ENCODE measurements at places on chromosomes 3 and 15. TPM values are rescaled to one million over a fixed set of nuclear protein-coding genes. Genes with fewer than 3 reads are reported as not detected.

GRCh38 chr15:22978691-22979237, 1.4 kb downstream of the CYFIP1 start:
- DNase-seq = no peak

- peak; percentile 13 for DNase-seq
These were observed 424 bp downstream of the HAUS2 start for GRCh38 chr15:42549032-42549491.

DNA sequence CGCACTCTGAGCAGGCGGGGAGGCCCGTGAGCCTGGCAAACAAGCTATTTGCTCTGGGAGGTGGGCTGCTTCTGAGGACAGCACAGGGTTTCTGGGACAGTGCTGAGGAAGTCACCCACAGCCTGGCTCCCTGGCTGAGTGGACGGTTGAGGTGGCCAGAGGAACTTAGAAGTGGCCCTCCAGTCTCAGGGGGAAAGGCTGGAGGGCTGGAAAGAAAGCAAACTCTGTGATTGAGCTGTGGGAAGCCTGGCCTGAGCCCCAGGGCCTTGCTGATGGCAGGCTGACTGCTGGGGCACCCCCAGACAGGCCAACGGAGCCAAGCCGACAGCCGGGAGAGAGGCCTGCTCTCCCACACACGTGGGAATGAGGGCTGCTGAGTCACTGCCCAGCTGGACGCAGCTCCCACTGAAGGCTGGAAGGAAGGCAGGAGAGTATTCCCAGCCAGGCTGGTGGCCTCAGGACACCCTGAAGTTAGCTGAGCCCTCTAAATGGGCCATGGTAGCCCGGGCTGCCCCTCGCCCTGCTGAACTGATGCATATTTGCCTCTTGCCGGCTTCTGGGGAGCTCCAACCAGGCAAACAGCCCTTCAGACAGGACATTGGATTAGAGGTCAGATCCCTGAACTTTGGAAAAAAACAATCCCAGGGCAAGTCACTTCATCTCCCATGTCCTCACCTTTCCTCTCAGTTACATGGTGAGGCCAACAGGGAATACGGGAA, 98.0 kb upstream of the TLE3 start:
- peak; percentile 72 for DNase-seq

GRCh38 chr15:29774900-29775299, 47.4 kb downstream of the TJP1 start:
- peak; percentile 77 for DNase-seq

DNA sequence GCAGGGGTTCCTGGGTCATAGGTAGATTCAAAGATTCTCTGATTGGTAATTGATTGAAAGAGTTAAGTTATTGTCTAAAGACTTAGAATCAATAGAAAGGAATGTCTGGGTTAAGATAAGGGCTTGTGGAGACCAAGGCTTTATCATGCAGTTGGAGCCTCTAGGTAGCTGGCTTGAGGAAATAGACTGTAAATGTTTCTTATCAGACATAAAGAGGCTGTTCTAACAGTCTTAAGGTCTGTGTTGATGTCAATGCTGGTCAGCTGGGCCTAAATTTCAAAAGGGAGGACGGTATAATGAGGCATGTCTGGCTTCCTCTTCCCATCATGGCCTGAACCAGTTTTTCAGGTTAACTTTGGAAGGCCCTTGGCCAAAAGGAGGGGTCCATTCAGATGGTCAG, 48.9 kb downstream of the GASK1A start:
- no peak for DNase-seq

- peak; percentile 90 for DNase-seq
These were observed 28.3 kb upstream of the ALDH1L1 start for GRCh38 chr3:126208606-126209256.

AMIGO3 gene
- total RNA-seq = not detected

CPEB1 gene
- total RNA-seq = 0.35 TPM
